ENCODE measurements at places on chromosomes 2 and 18.

DNA sequence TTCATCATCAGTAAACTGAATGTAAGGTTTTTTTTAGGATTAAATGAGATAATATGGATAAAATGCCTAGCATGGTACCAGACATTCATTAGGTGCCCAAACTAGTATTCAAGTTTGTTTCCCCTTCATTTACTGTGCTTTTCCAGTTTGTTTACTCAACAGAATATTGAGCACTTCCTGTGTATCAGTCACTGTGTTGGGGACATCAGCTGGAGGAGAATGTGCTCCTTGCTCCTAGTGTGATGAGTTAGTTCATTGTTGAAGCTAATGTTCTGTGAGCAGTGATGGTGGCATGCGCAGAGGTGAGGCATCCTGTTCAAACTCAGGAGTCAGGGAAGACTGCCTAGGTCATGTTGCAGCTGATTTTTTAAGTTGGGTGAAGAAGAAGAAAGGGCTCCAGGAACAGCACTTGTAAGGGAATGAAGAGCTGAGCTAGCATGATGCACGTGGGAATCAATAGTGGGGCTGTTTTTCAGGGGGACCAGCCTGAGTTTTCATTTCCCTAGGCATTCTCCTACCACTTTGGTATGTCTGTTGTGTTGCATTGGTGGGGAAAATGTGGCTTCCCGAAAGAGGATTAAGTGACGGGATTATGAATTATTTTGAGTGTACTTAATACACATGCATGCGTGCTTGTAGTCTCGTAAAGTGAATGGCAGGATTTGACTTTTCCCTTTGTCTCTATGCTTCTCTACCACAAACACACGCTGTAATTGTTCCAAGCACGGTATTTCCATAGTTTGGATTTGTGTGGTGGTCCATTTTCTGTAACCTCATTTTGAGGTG is 23.7 kb downstream of the TTLL4 start:
- DNase-seq: no peak

GRCh38 chr2:47645246-47645645 is 137.7 kb upstream of the MSH6 start:
- DNase-seq: no peak

DNA sequence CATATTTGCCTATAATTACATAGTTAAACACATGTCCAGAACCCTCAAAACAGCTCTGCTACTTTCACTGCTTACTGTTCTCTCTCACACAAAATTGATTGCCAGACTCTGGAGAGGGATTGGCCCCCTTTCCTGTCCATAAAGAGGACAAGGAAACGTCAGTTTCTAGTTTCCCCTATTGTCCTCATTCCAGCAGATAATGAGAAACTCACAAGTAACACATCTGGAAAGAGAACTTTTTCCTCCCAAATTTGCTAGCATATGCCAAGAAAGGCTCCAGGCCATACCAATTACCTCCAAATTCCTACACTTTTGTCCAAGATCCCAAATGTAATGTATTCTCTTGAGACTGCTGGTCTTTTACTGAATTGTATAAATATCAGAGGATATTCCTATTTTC is 200.5 kb downstream of the EXOC6B start:
- no peak for DNase-seq

- no peak for DNase-seq
Observed at GRCh38 chr18:55475467-55475866, 112.5 kb downstream of the TCF4 start.

GRCh38 chr2:12270876-12271588 is 445.7 kb upstream of the TRIB2 start:
- no peak for DNase-seq

DNA sequence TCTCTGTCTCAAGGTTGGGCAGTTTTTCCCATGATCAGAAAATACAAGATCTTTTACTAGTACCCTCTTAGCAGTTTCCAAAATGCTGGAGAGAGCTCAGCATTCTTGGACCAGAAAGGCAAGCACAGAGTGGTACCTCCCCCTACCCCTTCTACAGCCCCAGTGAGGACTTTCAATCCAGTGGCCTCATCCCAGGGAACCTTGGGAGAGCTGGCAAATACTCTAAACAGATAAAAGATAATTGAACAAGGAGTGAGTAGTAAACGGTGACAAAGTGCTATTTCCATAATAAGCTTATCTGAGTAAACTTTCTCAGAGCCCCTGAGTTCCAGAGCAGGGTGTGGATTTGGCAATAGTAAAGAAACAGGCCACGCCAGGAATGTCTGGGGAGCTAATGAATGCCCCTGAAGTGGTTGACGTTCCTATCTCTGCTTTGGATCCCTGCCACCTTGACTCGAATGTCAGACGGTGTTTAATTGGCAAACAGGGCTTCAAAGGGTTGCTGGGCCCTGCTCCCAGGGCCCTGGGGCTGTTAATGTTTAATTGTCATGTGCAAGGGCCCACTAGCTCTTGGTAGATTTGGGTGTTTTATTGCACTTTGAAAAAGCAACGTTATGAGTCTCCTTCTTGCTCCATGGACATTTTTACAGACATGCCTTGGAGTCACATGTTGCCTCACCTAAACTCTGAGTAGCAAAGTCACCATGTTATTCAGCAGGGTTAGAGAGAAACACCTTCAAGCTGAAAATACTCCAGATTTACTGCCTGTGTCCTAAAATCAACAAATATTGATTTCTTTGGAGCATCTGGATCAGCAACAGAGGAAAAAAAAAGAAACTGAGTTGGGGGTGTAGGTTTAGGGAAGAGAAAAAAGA is 239.9 kb downstream of the CYRIA start:
- DNase-seq: no peak

DNA sequence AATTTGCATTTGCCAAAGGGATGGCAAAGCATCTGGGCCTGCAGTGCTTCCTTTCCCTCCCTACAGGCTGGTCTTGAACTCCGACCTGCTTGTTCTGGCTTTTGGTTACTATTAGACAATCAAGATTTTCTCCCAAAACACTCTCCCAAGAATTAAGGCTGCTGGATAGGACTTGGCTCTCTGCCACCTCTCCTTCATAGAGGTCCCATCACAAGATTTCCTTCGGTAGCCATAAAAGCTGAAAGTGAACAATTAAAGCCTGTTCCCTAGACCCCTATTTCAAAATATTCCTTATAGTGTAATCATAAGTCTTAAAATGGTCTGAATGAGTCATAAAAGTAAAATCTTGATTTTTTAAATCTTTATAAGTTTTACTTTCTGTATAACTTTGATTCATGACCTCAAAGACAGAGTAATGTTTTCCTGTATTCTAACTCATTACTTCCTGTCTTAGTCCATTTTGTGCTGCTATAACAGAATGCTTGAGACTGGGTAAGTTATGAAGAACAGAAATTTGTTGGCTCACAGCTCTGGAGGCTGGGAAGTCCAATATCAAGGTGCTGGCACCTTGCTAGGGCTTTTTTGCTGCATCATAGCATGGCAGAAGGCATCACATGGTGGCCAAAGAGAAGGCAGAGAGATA is 37.8 kb upstream of the TNP1 start:
- no peak for DNase-seq

DNA sequence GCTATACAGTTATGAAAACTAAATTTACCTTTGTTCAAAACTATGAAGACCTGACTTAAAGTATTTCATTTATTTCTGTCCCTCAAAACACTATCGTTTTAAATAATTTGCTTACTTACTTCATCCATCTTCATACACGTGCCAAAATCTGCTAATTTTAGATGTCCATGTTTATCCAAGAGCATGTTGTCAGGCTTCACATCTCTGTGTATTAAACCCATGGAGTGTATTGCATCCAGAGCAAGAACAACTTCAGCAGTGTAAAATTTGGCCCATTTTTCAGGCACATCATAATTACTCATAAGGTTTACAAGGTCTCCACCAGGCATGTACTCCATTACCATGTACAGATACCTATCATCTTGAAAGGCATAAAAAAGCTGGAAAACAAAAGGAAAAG is 80.3 kb downstream of the SLC66A3 start:
- no peak for DNase-seq

- no peak for DNase-seq
Observed at GRCh38 chr2:9846554-9846953, 3.3 kb downstream of the TAF1B start.

DNA sequence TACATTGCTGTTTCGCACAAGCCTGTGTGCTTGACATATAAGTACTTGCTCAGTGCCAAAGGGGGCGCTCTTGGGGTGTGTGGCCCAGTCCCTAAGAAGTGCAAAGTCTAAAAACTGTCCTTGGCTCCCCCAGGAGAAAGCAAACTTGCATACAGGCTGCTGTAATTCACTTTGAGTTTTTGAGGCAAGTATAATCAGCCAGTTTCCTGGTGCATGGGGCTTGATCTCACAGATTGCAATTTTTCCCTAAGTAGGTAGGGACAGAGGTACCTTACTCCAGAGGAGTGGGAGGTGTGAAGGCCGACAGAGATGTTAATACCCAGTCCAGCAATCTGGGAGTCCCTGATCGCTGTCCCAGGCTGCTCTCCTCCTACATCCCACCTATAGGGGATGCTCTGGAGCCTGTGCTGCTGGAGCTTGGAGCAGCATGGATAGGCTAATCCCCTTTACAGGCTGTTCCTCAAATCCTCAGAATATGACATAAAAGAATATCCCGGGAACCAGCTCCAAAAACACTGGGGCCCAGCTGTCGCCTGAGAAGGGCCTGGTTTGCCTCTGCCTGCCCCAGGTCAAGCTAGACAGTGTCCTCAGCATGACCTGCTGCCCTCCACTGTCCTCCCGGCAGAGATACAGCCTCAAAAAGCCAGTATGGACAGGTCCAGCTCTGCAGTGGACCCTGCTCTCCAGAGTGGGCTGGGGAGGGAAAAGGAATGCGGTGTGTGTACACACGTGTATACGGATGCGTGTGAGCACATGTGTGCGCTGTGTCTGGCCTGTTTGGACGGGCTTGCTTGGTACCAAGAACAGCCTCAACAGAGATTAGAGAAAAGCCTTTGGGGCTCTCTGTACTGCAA is 136.5 kb upstream of the HAAO start:
- no peak for DNase-seq

GRCh38 chr2:224837558-224837957 is 121.4 kb upstream of the CCDC195 start:
- DNase-seq: peak; percentile 57

DNA sequence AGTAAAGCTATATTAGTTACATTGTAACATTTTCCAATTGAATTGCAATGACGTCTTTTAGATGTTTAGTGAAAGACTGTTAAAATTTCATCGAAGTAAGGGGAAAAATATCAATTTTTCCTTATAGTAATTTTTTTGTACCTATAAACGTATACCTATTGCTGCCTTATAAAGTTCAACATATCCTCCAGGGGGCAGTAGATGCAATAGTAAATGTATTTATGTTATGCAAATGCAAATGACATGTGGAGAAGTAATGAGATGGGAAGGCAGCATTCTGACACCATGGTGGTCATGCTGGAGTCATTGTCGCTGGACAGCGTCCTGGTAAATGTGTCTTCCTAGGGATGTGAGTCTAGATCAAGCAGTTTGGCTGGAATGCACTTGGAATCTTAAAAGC is 38.7 kb downstream of the MSTN start:
- peak; percentile 7 for DNase-seq

- DNase-seq: no peak
Observed at GRCh38 chr2:67524777-67525176, 127.6 kb downstream of the ETAA1 start.

DNA sequence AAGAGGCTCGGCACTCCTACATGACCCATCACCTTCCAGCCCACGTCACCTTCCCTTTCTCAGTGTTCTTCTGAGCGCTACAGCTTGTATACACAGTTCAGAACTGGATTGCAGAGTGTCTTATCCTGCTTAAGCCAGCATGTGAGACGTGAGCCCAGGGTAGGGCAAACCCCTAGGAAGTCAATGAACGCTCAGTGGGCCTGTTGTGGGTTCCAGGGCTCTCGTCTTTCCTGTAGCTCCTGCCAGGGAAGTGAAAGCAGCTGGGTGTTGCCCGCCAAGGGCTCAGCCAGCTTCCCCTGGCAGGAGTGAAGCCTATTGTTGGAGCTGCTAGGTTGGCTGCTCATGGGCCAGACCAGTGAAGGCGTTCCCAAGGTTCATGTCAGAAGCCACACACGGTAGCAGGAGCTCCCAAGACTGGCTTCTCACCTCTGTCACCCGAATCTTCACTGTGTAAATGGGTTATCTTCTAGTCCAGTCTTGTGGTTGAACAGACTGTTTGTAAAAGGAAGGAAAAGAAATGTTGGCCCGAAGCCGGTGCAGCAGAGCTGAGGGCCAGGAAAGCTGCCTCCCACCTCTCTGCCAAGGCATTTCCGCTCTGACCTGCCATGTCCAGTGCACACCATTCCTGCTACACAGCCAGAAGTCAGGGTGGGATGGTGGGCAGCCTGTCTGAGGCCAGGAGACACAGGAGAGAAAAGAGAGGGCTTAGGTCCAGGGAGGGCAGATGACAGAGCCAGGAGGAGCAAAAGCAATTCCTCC is 69.6 kb upstream of the RMDN2 start:
- DNase-seq: no peak

- no peak for DNase-seq
Observed at GRCh38 chr2:67548317-67549201, 151.4 kb downstream of the ETAA1 start.

DNA sequence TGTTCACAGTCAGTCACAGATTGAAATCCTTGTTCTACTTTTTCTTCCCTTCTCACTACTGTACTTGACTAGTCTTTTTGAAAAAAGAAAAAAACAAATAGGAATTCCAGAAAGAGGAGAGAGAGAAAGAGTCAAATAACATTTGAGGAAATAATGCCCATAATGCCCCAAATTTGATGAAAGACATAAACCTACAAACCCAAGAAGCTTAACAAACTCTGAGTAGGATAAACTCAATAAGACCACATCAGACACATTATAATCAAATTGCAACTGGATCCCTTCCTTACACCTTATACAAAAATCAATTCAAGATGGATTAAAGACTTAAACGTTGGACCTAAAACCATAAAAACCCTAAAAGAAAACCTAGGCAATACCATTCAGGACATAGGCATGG is 30.9 kb downstream of the TMEM185B start:
- no peak for DNase-seq

GRCh38 chr2:241655516-241656189 is 18.2 kb downstream of the ATG4B start:
- no peak for DNase-seq

GRCh38 chr2:169232551-169233154 is 129.7 kb downstream of the LRP2 start:
- no peak for DNase-seq

- no peak for DNase-seq
Observed at GRCh38 chr2:38432820-38433606, 55.9 kb upstream of the ATL2 start.

DNA sequence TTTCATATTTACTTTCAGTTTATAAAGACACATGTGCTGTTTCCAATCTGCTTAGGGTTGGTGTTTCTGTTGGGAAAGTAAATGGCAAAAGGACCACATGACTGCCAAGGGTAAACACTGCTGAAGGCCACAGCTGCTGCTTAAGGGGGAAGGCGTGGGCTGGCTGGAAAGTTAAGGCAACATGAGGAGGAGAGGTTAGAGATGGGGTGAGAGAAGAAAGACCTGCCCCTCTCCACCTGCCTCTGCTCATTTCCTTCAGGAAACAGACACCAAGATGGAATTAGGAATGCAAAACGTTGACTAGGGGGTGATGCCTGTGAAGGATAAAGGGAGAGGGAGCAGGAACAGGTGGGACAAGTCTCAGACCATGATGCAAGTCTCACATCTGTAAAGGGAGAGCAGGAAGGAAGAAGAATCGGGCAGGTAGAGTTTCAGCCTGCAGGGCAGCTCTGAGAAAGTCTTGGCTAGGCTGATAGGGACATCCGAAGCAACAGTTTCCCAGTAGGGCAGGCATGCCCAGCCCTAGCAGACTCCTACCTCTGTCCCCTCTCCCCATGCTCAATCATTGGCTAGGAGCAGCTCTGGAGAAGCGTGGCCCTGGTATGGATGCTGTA is 86.0 kb downstream of the CDC42EP3 start:
- DNase-seq: no peak

GRCh38 chr2:70526126-70526525 is 27.5 kb downstream of the TGFA start:
- no peak for DNase-seq
